ENCODE measurements at places on chromosomes 5 and 9.

DNA sequence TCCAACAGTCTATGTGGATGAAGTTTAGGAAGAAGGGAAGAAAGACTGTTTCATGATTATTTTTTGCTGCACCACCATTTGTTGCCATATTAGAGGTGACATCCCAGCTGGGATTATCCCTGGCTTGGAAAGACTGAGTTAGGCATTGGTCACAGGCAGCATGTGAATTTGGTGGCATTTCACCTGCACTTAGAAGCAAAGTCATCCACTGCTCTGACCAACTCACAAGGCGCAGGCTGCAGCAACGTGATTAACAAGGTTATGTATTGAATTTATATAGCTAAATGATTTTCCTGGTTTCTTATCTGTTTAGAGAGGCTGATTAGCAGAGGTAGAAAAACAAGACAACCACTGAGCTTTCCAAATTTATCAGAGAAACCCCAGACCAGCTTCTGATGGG is 2.7 kb downstream of the FYB1 start:
- DNase-seq = no peak

DNA sequence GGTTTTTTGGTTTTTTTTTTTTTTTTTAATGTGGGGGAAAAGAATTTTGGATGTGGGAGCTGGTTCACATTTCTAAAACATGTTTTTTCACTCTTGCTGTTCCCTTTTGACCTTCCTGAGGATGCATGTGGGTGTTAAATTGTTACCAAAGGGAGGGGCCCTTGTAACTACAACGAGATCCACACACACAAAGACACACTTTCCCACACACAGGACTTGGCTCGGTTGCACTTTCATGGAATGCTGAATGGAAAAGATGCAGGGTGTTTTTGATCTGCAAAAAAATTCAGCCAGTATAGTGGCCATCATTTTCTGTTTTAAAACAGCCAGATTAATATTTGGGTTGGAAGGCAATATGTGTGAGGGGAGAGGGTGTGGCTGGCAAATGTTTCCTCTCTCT is 576.9 kb downstream of the EBF1 start:
- DNase-seq = no peak

GRCh38 chr9:98037357-98037756 is 19.2 kb upstream of the NANS start:
- DNase-seq = no peak

DNA sequence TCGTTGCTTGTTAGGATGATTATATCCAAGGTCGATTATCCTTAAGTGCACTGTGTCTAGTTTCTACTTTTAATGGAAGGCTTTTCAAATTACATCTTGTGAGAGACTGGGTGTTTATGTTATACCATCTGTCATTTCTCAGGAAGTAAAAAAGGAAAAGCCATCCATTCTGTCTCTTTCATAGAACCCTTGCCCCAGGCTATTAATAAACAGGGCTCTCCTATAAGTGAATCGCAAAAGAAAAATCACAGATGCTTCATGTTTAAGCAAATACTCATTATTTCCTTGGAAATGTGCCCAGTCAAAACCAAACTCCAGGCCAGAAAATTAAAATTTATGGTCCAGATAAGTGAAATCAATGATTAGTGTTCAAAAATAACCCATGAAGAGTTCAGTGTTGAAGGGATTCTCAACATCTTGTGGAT is 58.1 kb downstream of the STARD4 start:
- DNase-seq = no peak

GRCh38 chr5:27328480-27328879 is 290.1 kb upstream of the CDH9 start:
- DNase-seq = peak; percentile 73

- DNase-seq = no peak
These were observed 26.6 kb upstream of the SLC46A2 start for GRCh38 chr9:112917047-112917986.

GRCh38 chr9:105757496-105758251 is 63.3 kb downstream of the TMEM38B start:
- no peak for DNase-seq

DNA sequence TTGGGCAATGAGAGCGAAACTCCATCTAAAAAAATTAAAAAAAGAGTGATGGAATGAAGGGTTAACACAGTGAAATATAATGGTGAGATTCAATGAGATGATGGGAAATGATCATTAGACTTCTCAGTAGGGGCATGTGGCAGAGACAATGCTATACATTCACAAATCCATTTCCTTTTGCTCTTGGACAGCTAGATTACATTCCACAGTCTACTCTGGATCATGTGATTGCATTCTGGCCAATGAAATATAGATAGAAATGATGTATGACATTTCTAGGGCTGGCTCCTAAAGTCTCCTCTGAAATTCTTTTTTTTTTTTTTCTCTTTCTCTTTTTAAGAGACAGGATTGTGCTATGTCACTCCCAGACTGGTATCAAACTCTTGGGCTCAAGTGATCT is 3.8 kb upstream of the GALT start:
- no peak for DNase-seq

DNA sequence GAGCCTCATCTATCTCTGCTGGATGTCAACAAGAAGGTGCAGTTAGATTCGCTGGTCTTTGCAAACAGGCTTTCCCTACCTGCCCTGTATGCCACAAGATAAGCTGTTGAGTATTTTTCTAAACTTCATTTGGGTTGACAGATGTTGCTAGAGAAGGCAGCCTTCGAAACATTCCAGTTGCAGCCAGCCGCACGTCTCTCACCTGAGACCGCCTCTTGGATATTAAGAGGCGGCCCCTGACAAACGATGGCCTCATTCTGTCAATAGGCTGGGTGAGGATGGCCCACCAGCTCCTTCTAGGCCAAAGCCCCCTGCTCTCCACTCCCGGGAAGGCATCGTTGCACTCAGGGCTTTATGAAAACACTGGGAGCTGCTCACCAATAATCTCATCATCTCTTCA is 181.6 kb downstream of the DAB2IP start:
- no peak for DNase-seq

- DNase-seq = no peak
These were observed 1.4 kb downstream of the SPINK1 start for GRCh38 chr5:147830035-147830434.

DNA sequence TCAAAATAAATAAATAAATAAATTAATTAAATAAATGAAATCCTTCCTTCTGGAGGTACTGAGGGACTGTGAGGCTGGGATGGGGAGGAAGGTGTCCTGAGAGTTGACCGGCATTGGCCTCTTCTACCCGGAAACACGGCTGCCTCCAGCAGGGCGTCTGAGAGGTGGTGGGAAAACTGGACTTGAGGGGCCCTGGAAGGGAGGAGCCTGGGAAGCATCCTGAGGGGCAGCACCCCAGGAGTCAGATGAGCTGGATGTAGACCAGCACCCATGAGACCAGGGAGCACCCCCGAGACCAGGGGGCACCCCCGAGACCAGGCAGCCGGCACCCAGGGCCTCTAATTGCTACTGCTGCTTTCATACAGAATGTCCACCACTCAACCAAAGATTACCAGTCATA is 8.8 kb upstream of the NSMF start:
- DNase-seq = no peak

DNA sequence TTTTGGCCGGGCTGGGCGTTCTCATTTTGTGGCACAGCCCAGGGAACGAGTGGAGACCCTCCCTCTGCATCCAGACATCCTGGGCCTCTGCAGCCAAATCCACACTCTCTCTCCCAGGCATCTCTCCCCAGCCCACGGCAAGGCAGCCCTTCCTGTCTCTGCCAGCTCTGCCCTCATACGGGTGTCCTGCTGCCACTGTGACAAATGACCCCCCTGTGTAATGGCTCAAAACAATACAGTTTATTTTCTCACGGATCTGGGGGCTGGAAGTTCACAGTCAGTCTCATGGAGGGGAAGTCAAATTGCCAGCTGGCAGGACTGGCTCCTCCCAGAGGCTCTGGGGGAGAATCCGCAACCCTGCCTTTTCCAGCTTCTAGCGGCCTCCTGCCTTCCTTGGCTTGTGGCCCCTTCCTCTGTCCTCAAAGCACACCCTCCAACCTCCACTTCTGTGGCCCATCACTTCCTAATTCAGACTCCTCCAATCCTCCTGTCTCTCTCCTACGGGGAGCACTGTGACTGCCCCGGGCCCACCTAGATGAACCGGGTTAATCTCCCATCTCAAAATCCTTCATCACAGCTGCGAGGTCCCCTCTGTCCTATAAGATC is 70.2 kb upstream of the COL5A1 start:
- no peak for DNase-seq

DNA sequence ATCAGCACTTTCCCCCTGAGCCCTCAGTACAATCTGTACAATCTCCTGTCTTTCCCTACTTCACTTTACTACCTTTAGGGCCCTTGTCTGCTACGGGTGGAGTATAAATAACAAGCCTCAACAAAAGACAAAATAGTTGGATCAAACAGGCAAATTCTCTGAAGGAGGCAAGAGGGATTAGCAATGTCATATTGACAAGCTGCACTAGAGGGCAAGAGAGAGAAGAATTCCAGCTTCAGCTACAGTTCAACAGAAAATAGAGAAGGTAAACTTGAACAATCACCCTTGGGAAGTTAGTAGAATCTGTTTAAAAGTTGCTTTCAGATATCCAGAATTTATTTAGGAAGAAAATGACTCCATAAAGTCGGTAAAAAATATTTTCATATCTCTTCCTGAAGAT is 68.4 kb upstream of the IZUMO3 start:
- DNase-seq = no peak

DNA sequence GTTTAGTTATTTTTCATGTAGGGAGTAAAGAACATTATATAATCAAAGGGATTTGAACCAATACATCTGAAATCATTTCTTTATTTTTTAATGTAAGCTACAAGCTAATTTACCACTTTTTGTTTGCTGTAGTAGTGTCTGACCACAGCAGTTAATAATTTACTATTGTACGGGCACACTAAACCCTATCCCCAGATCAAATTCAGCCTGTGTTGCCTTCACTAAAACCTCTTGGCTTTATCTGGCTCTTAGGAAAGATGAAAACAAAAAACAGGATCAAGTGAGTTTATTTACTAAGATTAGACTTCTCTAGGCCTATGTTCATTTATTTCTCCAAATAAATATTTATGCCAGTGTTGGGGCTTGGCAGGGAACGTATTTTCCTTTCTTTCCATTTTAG is 384.1 kb downstream of the EBF1 start:
- no peak for DNase-seq

GRCh38 chr9:80797831-80798688 is 891.3 kb downstream of the TLE1 start:
- DNase-seq = no peak

DNA sequence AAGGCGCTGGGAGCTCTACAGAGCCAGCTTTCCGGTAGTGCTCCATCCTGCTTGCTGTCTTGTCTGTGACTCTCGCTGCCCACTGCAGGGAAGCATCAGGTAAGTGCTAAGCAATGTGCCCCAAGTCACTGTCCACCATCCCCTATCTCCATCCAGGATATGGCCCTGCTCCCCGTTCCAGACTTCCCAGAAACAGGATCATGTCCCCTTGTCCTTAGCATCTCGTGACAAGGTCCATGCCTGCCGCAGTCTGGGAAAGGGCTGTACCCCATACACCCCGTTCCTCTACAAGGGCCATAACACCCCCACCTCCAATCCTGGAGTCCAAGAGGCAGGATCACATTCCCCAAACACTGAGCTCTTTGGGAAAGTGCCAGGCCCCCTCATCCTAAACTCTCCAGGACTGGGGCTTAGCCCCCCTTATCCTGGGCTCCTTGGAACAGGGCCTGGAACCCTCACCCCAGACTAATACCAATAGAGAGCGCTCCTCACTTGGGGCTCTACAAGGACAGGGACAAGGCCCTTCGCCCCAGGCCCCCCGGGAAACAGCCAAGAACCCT is 566 bp downstream of the RPP25L start:
- no peak for DNase-seq

- DNase-seq = peak; percentile 45
These were observed 34.7 kb downstream of the DIRAS2 start for GRCh38 chr9:90607701-90608516.

GRCh38 chr5:6423327-6424109 is 25.1 kb upstream of the UBE2QL1 start:
- no peak for DNase-seq

GRCh38 chr5:155729684-155730059 is 597.3 kb upstream of the SGCD start:
- DNase-seq = no peak

- no peak for DNase-seq
These were observed 79.5 kb upstream of the TRIO start for GRCh38 chr5:14063691-14064090.

DNA sequence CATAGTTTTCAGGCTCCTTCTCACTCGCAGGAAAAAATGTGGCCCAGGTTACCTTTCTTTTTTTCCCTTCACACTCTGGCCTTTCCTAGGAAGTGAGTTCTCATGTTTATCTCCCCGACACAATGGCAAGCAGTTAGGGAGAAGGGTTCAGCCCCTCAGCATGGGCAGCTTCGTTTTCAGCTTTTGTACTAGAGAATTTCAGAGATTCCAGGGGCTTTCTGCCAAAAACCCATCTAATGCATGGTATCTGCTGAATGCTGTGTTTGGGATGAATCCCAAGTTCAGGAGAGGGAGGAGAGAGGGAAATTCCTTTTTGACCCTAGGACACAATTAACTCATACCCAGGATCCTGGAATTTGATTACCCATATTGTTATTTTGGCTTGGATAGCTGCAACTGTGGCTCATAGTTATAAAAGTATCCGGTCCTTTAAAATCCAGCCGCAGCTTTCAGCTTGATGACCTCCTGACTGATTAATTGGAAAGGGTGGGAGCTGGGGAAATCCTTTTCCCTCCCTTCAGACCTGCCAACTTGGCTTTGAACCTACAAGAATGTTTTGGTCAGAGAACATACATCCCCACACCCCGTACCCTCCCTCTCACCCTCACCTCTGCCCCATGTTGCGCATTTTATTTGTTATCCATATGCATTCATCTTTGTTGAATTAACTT is 78.4 kb downstream of the TMEM252 start:
- DNase-seq = no peak

GRCh38 chr5:58187432-58188261 is 272.2 kb downstream of the PLK2 start:
- DNase-seq = no peak

DNA sequence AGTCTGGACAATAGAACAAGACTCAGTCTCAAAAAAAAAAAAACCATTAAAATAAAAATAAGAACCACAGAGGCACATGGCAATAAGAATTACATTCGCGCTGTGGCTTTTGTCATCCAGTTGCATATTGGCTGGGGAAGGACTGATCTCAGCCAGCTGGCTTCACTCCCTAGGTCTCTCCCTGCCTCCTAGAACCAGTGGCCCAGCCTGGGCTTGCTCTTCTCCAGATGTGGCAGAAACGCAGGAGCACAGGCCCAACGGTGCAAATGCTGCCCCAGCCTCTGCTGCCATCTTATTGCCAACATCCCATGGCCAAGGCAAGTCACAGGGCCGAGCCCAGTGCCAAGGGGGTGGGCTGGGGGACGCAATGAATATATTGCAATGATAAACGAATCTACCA is 37.0 kb downstream of the NKX2-5 start:
- DNase-seq = no peak

DNA sequence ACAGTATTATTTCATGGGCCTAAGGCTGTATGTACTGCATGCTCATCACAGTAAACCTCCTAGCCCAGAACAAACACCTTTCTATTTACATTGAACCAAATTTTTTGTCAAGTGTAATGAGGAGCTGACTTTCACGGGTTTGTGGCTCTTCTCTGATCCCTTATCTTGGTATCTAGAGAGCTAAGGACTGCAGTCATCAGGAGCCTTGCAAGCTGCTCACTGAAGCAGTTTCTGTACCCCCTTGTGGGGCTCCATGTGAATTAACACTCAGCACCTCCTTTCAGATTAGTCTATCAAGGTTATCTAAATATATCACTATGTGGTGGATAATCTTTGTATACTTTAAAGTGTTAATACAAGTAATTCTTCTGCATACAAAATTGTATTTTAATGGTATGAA is 108.2 kb downstream of the AUH start:
- DNase-seq = no peak

- DNase-seq = no peak
These were observed 46.8 kb downstream of the FBN2 start for GRCh38 chr5:128491291-128491690.
